ENCODE measurements at places on chromosomes 7 and 10.

- no peak for DNase-seq
Measured at GRCh38 chr10:86970162-86970981, 2.1 kb downstream of the ADIRF start.

GRCh38 chr7:78301407-78301806 is 502.8 kb downstream of the PHTF2 start:
- no peak for DNase-seq

GRCh38 chr10:111030042-111030750 is 46.6 kb upstream of the ADRA2A start:
- DNase-seq, result no peak

- no peak for DNase-seq
Measured at GRCh38 chr7:157651366-157652160, 314.8 kb downstream of the DNAJB6 start.

DNA sequence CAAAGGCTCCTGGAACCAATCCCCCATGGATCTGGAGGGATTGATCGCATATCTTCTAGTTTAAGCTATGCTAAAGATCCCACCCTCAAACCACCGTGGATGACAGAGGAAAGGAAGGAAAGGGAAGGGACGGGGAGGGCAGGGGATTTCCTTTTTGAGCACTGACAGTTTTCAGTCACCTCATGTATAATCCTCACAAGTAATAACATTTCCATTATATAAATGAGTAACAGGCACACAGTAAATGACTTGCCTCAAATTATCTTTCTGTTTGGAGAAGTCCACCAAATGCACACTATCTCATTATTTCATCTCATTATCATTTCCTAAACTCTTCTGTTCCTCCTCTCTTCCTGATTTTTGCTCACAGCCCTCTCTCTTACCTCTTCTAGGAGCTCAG is 127.1 kb upstream of the AOAH start:
- no peak for DNase-seq
